ENCODE measurements at places on chromosomes 5 and 9.

DNA sequence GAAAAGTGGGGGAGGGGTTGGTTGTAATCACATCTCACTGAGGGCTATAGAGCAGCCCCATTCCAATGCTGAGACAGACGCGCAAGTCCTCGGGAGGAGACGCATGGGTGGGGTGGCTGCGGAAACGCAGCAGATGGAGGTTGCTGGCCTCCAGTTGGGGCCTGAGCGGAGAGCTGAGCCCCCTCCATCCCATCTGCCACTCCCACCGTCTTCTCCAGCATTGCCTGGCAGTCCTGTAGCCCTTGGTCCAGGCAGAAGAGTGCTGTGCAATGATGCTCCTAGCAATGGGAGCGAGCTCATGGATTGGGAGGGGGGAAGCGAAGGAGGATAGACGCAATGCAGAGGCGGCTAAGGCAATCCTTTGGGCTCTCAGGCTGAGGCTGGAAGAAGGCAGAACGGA lies 79.4 kb upstream of the GLRA1 start:
- DNase-seq: no peak

DNA sequence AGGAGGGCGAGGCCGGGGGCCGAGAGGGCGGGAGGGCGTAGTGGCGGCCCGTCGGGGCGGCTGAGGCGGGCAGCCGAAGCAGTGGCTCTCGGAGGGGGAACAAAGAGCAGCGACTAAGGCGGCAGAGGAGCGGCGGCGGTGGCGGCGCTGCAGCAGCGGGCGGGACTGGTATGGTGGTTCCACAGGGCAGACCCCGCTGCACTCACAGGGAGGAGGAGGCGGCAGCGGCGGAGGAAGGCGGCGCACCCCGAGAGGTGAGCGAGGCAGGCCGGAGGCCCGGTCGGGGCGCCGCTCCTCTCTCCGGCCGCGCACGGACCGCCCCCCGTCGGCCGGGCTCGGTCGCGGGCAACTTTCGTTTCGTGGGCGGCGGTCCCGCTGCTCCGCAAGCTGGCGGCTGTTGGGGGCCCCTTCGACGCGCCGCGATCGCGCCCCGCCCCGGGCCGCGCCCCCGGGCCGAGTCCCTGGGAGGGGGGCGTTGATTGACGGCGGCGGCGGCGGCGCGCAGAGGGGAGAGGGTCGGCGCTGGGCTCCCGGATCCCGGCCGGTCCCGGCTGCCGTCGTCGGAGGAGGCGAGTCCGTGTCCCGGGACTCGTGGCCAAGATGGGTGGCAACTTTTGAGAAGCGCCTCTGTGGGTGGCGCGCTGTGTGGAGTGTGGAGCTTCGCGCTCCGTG lies 467 bp downstream of the CNOT6 start:
- peak; percentile 36 for DNase-seq

DNA sequence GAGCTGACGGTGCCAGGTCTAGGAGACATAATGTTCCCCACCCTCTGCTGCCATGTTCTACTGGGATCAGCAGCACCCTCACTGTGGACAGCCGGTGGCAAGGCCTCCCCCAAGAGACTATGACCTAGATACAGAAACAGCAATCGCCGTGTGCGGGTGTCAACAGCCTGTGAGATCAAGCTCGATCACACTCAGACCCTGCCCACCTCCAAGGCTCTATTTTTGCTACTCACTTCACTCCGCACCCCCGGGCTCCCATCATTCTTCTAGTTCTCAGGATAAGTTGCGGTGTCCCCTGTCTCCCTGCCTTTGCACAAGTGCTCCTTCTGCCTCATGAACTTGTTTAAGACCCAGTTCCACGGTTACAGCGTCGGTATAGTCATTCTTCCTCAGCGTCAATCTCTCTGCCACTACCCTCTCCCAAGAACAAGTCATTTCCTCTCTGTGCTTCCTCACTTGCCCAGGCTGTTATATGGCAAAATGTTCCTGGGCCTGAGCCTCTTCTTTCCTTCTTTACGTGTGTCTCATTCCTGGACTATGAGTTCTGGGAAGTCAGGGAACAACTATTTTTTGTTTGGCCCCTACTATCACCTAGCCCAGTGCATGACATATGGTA lies 5.4 kb upstream of the DOCK8 start:
- no peak for DNase-seq

GRCh38 chr9:135157856-135158563 lies 70.5 kb downstream of the OLFM1 start:
- no peak for DNase-seq

Data from left kidney (tissue), 8 donors.